Stimulated activated CD8-positive, alpha-beta memory T cell treated with anti-CD3 and anti-CD28 coated beads, Interleukin-4, amount 100 ng/mL, for 1 hour (primary cell): ENCODE measurements at places on chromosomes 7 and 10.

DNA sequence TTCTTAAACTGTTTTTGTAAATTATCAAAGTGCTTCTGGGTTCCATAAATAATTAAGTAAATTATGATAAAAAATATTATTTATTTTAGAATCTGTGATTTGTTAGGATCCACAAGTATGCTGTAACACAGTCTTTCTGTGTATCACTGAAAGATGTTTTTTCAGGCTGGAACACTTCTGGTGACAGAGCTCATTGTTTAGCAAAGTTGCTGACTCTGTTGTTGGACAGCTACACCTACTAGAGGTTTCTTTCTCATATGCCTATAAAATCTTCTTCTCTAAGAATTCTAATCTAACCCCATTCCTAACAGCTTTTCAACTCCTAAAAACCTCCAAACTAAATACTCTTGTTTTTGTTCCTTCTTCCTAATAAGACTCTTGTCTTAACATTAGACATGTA, 176.8 kb downstream of the THSD7A start:
- DNase-seq: no peak

GRCh38 chr7:25959168-25959734, 192.7 kb upstream of the NFE2L3 start:
- no peak for DNase-seq

DNA sequence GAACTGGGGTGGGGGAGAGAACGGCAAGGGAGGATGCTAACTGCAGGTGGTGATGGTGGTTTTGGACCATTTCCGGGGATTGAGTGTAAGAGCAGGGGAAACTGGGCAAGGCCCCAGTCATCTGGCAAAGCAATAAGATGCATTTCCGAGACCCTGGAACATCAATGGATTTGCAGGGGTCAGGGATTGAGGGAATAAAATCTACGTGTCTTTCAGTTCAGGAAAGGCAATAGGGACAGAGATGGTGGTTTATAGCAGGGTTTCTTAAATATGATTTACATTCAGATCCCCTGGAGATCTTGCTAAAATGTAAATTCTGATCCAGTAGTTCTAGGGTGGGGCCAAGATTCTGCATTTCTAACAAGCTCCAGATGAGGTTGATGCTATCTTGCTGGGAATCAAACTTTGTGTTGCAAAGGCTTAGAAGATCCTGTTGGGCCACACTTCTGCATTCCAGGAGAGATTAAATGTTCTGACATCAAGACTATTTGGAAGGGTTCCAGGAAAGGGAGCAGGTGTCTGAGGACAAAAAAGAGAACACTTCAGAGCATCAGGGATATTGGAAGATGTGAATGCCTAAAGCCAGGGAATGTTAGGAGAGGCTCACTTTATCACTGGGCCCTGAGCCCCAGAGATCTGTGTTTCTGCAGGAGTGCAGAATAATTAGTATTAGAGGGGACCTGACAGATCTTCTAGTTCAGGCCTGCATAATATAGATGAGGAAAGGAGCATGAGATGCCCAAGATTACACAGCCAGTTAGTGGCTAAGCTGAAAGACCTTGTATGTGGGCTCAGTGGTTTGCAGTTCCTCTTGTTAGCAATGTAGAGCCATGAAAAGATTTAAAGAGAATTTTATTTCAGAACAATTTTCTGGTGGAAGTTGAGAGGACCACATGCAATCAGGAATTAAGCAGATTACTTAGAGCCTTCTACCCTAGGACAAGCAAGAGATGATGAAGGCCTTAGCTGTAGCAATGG, 32.4 kb downstream of the BLNK start:
- DNase-seq: no peak

- DNase-seq: no peak
Observed at GRCh38 chr7:18903695-18904094, 213.7 kb downstream of the TWIST1 start.

DNA sequence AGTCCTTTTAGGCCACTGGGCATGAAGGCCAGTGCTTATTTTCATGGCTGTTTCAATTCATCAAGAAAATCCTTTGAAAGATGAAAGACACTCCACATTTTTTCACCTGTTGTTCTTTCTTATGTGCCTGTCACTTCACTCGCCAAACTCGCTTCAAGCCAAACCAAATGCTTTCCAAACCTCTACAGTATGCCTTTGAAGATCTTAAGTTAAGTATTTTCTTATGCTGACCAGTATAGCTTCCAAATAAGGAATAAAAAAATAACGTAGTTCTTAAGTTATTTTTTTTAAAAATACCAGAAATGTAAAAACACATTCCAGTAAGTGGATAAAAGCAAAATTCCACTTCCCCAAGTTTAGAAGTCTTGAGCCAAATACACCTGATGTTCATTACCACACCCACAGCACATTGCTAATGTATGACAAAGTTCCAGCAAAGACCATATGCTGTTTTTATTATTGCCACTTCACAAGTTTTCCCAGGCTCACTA, 186.1 kb downstream of the MTERF1 start:
- DNase-seq: no peak

DNA sequence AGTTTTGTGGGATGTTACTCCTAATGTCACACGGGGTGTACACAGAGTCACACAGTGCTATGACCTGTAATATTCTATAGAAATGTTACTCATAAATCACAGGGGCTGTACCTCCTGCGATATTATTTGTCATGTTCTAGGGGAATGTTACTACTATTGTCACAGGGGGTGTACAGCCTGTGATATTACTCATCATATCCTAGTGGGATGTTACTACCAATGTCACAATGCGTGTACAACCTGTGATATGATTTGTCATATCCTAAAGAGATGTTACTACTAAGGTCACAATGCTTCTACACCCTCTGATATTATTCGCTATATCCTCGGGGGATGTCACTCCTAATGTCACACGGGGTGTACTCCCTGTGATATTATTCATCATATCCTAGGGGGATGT, 7.6 kb upstream of the CCZ1B start:
- no peak for DNase-seq

- no peak for DNase-seq
Observed at GRCh38 chr7:33422825-33423645, 293.7 kb downstream of the BBS9 start.

GRCh38 chr10:118028619-118029018, 18.1 kb downstream of the RAB11FIP2 start:
- DNase-seq: no peak

GRCh38 chr10:117094856-117095255, 43.2 kb downstream of the VAX1 start:
- no peak for DNase-seq

GRCh38 chr10:60000747-60001146, 94.4 kb upstream of the CCDC6 start:
- no peak for DNase-seq

- no peak for DNase-seq
Observed at GRCh38 chr7:47818796-47819606, 129.3 kb downstream of the PKD1L1 start.

DNA sequence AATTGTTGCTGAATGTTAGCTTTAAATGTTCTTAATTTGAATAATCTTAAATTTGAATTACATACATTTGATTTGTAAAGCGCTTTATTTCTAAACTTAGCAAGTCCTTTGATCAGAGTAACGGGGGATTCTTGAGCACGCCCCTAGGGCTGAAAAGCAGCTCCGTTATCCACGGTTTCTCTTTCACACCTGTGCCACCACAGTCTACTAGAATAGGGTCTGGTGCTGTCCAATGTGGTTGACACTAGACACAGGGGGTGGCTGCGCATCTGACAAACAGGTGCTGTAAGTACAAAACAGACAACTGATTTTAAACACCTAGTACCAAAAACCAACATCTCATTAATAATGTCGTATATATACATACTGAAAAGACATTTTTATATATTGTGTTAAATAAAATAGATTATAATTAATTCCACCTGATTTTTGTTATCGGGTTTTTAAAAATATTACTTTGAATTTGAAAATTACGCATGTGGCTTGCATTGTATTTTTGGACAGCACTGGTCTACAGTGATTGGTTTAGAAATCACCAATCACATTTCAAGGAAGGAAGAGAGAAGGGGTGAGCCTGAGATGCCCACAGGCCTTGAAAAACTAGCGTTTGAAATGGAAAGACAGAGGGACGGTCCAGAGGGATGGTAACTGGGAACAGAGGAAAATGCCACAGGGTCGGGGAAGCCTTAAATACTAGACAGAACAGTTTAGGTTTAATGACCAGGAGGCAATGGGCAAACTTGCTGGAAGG, 7.3 kb downstream of the SEPHS1 start:
- no peak for DNase-seq
